Activated effector memory CD4-positive, alpha-beta T cell treated with anti-CD3 and anti-CD28 coated beads, Interleukin-2, amount 50 U/mL, for 16 hours (primary cell): ENCODE measurements at places on chromosomes 3 and 15.

GRCh38 chr3:133475245-133476010 lies 75.6 kb downstream of the BFSP2 start:
- DNase-seq: no peak

- DNase-seq: no peak
Measured at GRCh38 chr3:16724487-16724886, 119.3 kb upstream of the DAZL start.

- DNase-seq: no peak
Measured at GRCh38 chr3:155018621-155019330, 61.3 kb upstream of the MME start.

DNA sequence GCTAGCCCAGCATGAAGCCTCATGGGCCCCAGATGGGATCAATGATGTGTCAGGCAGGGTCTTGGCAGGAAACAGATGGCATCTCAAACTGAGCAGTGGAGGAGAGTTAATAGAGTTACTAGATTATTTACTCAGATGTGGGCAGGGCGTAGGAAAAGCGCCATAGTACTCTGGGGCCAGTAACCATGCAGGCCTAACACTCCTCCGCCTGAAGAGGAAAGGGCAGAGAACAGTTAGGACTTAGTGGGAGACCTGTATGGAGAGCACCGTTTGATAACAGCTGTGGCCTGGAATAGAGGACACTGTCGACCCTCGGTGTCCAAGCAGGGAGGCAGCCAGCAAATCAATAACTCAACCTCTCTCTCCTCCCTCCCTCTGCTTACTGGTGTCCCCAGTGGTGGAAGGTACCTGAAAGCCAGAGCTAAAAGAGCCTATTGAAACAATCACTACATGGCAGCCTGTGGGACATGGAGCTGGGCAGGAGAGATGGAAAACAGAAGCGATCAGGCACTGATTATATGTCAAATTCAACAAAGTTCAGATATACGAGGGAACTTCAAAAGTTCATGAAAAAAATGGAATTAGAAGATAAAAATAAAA lies 111.4 kb upstream of the CCNL1 start:
- no peak for DNase-seq

- DNase-seq: no peak
Measured at GRCh38 chr15:32951736-32952464, 234.1 kb downstream of the GREM1 start.

GRCh38 chr3:187734841-187735240 lies 10.4 kb downstream of the BCL6 start:
- no peak for DNase-seq

- no peak for DNase-seq
Measured at GRCh38 chr3:17740721-17741141, 1.7 kb downstream of the TBC1D5 start.

GRCh38 chr15:29454506-29454905 lies 184.9 kb upstream of the NSMCE3 start:
- DNase-seq: no peak

DNA sequence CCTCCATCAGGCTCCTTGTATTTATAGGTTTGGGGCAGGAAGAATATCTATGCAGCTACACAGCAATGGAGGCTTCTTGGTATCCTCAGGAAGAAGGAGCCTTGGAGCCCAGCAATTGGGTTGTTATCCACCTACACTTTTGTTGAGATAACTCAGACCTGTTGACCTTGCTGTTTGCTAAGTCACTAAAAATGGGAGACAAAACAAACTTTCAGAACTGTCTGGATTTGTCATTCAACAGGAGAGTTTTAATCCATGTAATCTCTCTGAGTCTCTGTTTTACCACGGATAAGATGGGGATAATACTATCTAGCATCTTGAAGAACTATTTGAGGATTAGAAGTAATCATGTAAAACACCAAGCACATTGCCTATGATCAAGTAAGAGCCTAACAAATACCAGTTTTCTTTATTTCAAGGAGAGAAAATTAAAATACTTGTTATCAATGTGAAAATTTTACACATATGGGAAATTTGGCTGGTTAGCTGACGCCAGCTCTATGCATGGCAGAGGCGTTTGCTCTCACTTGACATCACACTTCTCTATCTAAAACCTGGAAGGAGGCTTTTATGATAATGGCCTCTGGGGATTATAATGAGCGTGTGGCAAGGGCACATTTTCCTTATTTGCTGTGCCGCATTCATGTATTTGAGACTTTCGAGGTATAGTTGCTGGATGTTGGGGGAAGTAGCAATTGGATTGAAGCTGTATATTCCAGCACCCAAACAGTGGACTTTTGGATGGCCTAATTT lies 215.6 kb downstream of the PDCD6IP start:
- no peak for DNase-seq

GRCh38 chr15:49734831-49735508 lies 114.1 kb downstream of the DTWD1 start:
- DNase-seq: no peak

- DNase-seq: no peak
Measured at GRCh38 chr3:15634671-15635070, 33.1 kb downstream of the BTD start.

DNA sequence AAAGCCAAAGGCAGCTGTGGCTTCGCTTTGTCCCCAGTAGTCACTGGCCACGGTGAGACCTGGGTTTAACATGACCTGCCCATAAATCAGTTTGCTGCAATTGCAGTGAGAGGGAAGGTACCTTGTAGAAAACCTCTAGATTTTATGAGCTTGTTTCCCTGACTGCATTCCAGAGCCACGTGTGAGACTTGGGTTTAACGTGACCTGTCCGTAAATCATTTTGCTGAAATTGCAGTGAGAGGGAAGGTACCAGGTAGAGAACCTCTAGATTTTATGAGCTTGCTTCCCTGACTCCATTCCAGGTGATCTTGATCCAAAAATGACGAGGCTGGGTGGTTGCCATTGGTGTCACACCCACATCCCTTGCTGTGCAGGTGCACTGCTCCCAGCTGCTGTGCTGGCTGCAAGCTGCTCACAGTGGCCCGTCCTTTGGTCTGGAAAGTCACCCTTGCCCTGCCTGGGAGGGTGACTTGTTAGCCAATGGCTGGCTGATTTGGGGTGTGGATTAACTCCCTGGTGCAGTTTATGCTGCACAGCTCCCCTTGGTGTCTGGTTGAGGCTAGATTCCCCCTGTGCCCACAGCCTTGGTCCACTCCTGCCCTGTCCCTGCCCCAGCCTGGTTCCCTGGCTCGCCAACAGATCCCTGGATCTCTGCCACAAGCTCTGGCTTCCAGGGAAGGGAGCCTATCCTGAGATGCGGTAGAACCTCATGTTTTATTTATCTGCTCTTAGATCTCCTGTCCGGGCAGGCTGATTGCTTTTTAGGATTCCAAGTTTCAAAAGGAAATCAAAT lies 192.7 kb upstream of the CTDSPL start:
- DNase-seq: no peak

DNA sequence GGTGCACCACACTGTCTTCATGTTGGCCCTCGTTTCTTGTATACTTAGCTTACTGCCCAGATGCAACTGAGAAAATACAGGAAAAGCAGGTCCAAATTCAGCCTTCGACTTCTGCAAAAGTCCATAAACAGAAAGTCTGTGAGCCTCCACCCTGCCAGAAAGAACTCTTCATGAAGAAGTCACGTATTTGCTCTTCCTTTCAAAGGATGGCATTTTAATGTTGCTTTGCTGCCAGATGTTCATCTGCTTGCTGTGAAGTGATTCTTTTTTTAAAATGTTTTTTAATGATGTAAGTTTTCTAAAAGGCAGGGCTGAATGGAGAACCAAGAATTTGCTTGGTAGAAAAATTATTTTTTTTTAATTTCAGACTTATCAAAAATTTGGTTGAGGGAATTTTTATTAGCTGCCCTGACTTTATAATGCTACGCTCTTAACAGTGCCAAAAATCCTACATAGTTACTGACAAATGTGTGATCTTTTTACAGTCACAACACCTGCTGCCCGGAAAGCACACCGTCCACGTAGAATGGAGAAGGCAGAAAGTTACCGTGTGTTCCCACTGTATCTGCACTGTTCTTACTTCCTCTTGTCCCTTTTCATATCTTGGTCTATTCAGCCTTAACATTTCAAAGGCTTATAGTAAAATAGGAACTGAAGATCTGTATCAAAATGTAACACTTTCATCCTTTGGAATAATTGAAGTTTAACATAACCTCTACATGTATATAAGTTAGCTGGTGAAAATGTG lies 136.3 kb downstream of the LRRC28 start:
- DNase-seq: no peak

GRCh38 chr3:24951180-24951579 lies 456.5 kb upstream of the THRB start:
- no peak for DNase-seq

- no peak for DNase-seq
Measured at GRCh38 chr3:144548346-144548745, 576.7 kb downstream of the DIPK2A start.

DNA sequence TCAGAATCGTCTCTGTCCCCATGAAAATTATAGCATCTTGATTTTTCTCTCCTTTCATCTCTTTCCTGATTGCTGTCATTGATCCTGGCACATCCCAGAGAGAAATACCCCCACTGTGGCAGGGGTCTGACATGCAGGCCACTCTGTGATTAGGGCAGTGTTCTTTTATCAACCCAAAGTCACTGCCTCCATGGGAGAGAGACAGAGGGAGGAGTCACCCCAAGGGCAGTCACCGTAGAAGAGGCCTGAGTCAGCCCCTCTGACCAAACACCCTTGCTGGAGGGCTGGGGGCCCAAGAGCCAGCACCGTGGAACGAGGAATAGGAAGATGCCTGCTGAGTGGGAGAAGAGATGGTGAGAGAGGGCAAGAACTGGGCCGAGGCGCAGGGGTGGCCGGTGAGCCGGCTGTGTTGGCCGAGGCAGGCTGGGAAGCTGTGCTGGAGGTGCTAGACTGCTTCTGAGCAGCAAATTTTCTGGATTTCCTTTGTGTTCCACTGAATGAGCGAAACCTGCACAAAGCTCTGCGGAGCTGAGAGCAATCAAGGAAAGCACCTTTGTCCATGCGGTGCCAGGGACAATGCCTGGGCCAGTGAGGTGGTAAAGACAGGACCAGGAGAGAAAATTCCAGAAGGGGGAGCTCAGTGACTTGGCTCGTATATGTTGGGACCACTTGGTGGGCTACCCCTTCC lies 103.8 kb downstream of the ADCY5 start:
- no peak for DNase-seq

GRCh38 chr3:53113293-53114010 lies 16.8 kb downstream of the RFT1 start:
- DNase-seq: no peak

DNA sequence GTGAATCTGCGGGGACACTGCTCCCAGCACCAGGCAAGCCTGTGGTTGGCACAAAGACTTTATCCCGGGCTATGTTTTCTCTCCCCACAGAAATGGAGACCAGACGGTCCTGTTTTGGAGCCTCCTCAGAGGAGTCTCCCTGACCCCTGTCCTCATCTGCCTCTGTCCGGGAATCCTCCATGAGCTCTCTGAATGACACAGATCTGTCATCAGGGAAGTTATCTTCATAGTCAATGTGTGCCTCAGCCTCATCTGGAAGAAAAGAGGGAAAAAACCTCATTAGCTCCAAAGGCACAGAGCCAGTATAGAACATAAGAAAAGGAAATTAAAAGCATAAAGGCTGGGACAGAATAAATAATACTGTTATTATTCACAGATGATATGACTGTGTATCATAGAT lies 40.0 kb downstream of the CRTAP start:
- no peak for DNase-seq

DNA sequence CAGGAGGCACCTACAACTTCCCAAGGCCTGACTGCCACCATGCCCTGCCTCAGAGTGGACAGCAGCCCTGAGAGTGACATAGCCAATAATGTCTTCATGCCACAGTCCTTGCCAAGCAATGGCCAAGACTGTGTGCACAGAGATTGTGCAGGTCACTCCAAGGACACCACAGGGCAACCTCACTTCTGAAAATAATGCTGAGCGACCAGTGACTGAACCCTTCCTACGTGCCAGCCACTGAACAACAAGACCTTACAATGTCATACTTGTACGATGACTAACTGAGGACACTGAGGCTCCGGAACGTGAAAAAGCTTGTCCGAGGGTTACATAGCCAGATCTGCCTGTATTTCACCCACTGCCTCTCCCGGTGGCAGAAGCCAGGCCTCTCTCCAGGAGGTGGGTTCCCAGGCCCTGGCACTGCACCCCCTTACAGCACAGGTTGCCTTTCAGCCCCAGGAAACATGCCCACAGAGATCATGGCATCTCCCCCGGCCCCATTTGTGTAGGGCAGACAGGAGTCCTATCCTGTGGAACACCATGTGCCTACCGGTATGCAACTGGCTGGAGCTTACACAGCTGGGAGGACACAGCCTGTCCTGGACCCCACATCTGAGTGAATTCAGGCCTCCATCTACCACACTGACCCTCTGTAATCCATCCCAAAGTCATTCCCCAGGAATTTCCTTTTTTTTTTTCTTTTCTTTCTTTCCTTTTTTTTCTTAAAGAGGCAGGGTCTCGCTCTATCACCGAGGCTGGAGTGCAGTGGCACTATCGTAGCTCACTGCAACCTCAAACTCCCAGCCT lies 72.3 kb downstream of the SLC12A8 start:
- no peak for DNase-seq

DNA sequence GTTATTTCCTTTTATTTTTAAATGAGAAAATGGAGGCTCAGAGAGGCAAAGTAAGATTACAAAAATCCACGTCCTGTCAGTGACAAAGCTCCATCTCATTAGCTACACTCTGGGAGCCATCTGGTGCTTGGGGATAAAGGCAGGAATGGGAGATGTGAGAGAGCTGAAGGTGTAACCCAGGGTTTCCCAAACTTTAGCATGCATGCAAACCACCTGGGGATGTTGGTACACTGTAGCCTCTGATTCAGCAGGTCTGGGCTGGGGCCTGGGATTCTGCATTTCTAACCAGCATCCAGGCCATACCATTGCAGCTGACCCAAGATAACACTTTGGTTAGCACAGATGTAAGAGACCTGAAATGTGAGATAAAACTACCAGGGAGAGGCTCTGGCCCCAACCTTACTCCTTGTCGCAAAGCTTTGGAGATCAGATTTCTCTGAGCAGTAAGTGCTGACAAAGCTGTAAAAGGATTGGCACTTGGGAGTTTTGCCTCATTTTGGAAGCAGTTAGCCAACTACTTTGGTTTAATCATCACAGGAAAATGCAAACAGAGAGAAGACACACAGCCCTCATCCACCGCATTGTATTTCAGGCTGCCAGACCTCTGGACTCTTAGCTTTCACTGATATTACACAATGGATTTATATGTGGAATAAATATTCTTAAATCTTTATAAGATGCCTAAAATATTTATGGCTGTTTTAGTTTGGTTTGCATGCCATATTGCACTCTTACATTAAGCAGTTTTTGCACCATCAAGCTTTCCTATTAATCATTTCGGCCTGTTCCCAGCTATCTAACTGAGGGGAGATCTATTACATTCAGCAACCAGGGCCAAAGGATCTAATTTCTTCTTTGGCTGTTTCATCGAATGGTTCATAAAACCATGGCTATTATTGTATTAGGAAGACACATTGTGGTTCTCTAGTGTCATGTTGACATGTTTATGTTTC lies 263.0 kb downstream of the EBLN2 start:
- no peak for DNase-seq

GRCh38 chr15:72740219-72740618 lies 43.3 kb downstream of the ADPGK start:
- no peak for DNase-seq
